ENCODE measurements at places on chromosomes 1 and 21.

GRCh38 chr1:51642739-51643142 lies 25.8 kb downstream of the OSBPL9 start:
- DNase-seq = no peak

DNA sequence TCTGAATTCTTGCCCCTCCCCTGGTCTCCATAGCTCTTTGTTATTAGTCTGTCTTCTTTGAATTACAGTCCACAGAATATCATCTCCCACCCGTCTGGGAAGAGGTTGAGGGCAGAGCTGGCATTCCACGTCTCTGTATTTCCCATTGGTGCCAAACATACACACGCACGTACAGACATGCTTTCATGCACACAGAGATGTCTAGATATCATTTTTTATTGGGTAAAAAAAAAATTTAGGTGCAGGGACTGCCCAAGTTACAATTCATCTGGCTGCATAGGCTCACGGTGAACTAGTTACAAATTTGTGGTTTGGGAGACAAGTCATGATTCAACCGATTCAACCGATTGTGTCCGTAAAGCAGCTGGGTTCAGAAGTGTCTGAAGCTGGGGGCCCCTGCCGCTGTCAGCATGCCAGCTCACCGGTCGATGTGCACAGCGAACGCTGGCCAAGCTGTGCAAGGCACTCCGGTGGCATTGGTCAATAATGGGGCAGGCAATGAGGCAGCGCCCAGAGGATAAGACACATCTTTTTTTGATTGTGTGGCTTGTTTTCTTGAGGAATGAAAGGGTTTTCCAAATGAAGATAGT lies 73.7 kb downstream of the KCNN3 start:
- DNase-seq = no peak

DNA sequence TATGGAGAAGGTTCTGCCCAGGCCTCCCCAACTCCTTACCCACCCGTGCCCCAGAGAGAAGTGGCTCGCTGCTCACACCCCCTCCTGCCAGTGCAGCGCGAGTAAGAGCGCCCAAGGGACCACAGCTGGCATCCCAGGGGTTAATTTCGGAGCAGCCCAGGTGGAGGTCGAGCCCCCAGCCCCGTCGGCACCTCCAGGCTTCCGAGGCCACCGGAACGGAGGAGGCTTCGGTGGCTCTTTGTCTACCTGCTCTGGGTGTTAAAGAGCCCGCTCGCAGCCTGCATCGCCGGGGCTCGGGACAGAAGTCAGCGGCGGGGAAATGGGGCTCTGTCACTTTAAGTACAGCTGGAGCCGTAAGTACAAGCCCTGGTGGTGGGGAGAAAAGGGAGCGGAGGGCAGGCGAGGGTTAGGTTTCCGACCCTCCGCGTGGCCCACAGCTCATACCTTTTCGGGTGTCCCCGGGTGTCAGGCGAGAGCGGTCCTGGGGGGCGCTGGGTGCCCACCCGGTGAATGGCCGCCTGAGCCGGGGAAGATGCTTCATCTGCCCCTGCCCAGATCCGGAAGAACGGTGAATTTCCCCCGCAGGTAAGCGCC lies 89.4 kb upstream of the IPO9 start:
- DNase-seq = peak; percentile 10

DNA sequence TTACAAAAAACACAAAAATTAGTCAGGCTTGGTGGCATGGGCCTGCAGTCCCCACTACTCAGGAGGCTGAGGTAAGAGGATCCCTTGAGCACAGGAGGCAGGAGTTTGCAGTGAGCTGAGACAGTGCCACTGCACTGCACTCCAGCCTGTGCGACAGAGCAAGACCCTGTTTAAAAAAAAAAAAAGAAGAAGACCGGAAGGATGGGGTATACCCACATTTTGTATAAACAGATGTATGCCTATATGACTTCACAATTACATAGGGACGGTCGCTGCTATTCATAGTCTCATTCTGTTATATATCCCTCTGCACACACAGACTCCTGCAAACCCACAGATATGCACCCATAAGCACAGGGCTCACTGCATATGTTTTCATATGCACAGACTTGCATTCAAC lies 12.7 kb downstream of the LCK start:
- DNase-seq = no peak

DNA sequence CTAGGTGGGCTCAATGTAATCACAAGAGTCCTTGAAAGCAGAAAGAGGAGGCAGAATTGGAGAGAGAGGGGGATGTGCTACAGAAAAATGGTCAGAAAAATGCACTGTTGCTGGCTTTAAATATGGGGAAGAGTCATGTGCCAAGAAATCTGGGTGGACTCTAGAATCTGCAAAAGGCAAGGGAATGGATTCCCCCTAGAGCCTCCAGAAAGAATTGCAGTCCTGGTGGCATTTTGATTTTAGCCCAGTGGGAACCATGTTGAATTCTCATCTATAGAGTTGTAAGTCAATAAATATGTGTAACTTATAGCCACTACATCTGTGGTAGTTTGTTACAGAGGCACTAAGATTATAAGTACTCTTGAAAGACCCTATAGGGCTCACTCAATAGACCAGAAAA lies 210.3 kb downstream of the ASTN1 start:
- no peak for DNase-seq

- DNase-seq = no peak
Observed at GRCh38 chr1:156599811-156600210, 1.5 kb downstream of the GPATCH4 start.

GRCh38 chr1:185850366-185850765 lies 116.2 kb downstream of the HMCN1 start:
- DNase-seq = no peak

GRCh38 chr1:170853302-170853701 lies 82.0 kb upstream of the MROH9 start:
- no peak for DNase-seq

GRCh38 chr1:52416811-52417210 lies 12.4 kb downstream of the PRPF38A start:
- DNase-seq = no peak

GRCh38 chr1:61922950-61923480 lies 180.7 kb downstream of the PATJ start:
- no peak for DNase-seq

GRCh38 chr1:116288201-116288598 lies 84.8 kb upstream of the ATP1A1 start:
- no peak for DNase-seq

DNA sequence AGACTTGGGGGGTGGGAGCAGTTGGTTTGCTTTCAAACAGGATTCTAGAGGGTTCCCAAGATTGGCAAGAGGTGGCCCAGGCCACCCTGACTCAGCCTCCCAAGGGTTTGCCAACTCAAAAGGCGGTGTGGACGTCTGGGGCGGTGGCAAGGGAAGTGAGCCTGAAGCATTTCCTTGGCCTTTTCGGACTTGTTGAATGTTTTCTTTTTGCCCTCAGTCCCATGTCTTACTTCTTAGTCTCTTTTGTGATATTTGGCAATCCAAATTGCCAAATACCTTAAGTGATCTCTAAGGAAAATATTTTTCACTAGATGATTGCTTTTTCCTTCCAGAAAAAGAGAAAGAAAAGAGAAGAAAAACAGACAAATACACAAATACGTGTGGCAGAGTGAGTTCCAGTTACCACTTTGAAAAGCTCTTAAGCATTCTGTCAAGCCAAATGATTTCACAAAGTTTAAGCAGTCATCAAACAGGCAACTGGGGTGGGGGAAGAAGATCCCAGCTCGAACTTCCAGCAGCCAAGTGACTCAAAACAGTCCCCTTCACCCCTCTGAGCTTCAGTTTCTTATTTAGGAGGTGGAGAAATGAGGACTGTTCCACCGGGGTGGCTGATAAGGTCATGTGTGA lies 374.6 kb upstream of the USP24 start:
- no peak for DNase-seq

- no peak for DNase-seq
Observed at GRCh38 chr21:21057349-21058062, 59.3 kb downstream of the NCAM2 start.

DNA sequence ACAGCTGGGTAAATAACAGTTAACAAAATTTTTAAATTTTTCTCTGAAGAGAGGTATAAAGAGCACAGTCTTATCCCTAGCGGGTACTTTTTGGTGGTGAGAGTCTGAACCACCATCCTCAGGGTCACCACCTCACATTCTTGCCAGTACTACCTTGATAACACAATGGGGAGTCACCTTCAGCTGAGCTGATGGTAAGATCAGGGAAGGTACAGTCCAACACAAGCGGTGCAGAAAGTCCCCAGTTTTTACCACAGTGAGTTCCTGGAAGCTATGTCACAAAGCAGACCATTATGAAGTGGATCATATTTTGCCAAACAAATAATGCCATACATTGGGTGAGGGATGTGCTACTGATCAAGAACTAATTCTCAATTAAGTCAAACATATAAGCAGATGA lies 176.9 kb downstream of the FASLG start:
- no peak for DNase-seq

- DNase-seq = no peak
Observed at GRCh38 chr1:188122646-188123045, 1293.9 kb downstream of the PLA2G4A start.

DNA sequence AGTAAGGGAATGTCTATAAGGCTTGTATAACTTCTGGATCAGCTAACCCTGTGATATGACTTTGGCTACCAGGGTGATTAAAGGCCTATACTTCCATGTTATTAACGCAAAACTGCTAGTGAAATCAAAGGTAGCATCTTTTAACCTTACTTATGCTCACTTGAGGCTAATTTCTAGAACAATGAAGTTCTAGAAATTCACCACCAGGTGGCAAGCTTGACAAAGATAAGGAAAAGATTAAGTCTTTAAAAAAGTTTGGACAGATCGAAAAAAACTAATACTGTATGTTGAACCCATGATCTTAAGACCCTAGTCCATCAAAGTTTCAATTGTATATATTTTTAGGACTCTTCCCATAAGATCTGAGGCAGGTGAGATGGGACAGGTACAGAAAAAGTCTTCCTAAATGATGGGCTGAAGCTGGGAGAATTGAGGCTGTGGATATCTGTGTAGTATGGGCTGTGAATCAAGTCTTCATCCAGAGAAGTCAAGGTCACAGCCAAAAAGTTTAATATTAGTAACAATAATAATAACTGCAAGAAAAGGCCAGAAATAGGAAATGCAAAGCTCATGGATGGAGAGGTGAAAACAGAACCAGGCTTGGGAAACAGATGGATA lies 18.8 kb downstream of the KYAT3 start:
- DNase-seq = no peak

- DNase-seq = no peak
Observed at GRCh38 chr1:221801773-221802516, 60.1 kb upstream of the DUSP10 start.

DNA sequence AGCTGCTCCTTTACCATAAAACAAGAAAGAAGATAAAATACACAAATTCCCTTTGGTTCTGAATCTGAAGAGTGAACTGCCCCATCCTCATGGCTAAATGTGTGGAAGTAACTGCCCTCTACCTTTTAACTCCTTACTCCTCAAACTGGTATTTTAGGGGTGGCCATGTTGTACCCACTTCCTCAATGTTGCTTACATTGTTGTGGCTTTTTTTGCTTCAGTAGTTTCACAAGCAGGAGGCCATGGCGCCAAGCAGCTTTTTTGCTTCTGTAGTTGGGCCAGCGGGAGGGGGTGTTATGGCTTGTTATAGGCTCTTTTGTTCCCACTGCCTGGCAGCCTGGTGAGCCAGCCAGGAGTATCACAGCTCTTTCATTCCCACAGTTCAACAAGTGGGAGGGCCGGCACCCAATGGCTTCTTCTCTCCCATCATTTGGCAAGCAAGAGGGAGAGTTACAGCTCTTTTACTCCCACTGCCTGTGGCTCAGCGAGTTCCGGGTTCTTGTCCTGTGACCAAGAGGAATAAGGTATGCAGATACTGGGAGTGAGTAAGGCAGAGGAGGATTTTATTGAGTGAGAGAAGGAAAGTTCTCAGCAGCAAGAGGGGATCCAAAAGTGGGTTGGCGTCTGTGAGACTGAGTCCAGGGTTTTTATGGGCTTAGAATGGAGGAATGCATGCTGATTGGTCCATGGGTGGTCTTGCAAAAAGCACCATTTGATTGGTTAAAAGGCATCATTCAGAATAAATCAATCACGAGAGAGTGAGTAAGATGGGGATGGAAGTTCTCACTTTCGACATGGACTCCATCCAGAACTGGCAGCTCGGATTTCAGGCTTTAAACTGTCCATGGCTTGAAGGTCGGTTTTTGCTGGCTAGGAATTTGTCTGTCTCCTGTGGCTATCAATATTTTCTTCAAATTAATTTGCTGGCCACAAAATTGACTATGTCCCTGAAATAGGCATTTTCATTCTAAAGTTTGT lies 429.6 kb downstream of the HLX start:
- no peak for DNase-seq

GRCh38 chr1:184113251-184113650 lies 61.7 kb downstream of the TSEN15 start:
- DNase-seq = no peak

DNA sequence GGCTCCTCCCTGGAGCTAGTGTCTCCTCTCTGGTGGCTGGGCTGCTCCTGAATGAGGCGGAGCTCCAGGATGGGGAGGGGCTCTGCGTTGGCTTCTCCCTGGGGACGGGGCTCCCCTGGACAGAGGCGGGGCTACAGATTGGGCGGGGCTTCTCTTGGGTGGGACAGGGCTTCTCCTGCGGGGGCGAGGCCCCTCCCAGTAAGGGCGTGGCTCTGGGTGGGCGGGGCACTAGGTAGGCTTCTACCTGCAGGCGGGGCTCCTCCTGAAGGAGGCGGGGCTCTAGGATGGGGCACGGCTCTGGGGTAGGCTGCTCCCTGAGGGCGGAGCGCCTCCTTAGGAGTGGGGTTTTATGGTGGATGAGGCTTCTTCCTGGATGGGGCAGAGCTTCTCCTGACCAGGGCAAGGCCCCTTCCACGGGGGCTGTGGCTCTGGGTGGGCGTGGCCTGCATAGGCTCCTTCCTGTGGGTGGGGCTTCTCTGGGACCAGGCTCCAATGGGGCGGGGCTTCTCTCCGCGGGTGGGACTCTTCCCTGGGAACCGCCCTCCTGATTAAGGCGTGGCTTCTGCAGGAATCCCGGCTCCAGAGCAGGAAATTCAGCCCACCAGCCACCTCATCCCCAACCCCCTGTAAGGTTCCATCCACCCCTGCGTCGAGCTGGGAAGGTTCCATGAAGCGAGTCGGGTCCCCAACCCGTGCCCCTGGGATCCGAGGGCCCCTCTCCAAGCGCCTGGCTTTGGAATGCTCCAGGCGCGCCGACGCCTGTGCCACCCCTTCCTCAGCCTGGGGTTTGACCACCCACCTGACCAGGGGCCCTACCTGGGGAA lies 22.7 kb upstream of the ARF1 start:
- peak; percentile 55 for DNase-seq

GRCh38 chr21:45593162-45594022 lies 50.1 kb upstream of the PCBP3 start:
- no peak for DNase-seq

DNA sequence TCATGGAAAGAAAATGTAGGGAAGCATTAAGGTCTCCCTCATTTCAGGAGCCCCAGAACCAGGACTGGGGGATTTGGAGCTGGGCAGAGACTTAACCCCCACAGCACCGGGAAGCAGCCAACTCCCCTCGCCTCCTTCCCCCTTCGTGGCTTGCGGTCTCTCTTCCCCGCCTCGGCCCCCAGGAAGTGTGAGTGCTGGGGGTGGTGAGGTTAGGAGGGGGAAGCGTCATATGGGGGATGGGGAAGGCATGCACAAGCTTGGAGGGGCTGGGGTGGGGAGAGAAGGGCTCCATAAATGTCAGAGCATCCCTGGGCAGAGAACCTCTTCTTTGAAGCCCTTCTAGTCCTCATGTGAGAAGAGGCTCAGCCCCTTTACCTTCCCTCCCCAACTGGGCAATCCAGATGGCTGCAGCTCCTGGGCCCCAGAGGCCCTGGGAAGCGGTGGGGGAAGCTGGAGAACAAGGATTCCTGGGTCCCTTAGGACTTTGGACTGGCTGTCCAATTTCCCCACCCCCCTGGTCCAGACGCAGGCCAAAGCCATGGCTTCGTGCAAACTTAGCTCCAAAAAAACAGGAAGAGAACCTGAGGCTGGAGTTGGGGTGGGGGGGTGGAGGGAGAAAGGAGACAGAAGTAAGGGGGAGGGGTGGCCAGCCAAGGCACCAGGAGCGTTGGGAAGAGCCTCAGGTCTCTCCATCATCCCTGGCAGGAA lies 7.8 kb downstream of the ZBTB7B start:
- no peak for DNase-seq
